Activated CD4-positive, CD25-positive, alpha-beta regulatory T cell treated with anti-CD3 and anti-CD28 coated beads, Interleukin-2, amount 50 U/mL, for 24 hours (primary cell): ENCODE measurements at places on chromosomes 1 and 21.
A peak's percentile ranks its signal among the peaks of the same experiment; 100 is the strongest.

GRCh38 chr1:197868751-197869489, 33.5 kb upstream of the C1orf53 start:
- peak; percentile 75 for ATAC-seq

DNA sequence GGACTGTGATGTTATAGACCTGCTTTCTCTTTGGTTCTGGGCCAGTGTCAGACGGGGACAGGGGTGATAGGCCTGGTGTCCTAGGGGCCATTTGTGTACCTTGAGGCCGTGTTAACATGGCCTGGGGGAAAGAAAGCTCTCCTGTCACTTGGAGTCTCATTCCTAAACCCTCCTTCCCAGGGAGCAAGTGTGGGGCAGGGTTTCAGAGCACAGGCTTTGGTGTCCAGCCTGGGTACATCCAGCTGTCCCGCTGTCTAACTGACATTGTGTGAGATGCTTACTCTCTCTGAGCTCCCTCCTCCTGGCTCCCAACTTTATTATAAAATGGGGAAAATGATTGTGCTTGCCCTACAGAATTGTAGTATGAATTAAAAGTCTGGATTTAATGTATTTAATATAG, 32.6 kb upstream of the EPHA8 start:
- ATAC-seq, result no peak

- ATAC-seq, result no peak
Observed at GRCh38 chr1:191125950-191126349, 648.3 kb upstream of the BRINP3 start.

DNA sequence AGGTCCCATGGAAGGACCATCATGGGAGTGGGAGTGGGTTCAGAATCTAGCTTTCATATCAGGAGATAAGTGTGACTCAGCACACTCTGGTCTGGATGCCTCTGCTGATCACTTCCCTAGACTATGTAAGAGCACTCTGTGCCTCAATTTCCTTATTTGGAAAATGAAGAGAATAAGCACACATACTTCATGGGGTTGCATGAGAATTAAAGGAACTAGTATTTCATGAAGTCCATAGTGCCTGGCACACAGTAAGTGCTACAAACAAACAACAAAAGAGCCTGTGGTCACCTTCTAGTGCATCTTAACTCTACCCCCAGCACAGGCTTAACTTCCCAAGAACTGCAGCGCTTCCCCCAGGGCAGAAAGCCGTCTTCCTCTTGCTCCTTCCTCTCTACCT, 9.6 kb upstream of the IL20 start:
- ATAC-seq, result no peak
